ENCODE measurements at places on chromosomes 7 and 10.

- DNase-seq, result no peak
These were observed 20.8 kb upstream of the SH3PXD2A start for GRCh38 chr10:103876155-103876554.

- no peak for DNase-seq
These were observed 25.1 kb downstream of the PUS7 start for GRCh38 chr7:105497016-105497415.

GRCh38 chr10:69329721-69330178 is 51.5 kb downstream of the HK1 start:
- DNase-seq, result no peak

GRCh38 chr7:47601119-47601880 is 19.4 kb upstream of the TNS3 start:
- DNase-seq, result peak; percentile 93

DNA sequence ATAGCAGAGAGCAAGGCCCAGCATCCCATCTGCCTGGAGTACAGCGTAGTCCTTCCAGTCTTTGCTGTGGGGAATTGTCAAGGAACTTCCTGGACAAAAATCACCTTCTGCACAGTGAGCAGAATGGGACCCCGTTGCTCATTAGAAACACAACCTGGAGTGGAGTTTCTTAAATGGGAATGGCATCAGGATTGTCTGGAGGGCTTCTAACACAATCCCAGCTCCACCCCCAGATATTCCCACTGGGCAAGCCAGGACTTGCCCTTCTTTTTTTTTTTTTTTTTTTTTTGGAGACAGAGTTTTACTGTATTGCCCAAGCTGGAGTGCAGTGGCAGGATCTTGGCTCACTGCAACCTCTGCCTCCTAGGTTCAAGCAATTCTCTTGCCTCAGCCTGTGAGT is 356.4 kb downstream of the GALNT17 start:
- DNase-seq, result no peak

GRCh38 chr7:149103424-149103823 is 12.9 kb upstream of the ZNF786 start:
- no peak for DNase-seq

DNA sequence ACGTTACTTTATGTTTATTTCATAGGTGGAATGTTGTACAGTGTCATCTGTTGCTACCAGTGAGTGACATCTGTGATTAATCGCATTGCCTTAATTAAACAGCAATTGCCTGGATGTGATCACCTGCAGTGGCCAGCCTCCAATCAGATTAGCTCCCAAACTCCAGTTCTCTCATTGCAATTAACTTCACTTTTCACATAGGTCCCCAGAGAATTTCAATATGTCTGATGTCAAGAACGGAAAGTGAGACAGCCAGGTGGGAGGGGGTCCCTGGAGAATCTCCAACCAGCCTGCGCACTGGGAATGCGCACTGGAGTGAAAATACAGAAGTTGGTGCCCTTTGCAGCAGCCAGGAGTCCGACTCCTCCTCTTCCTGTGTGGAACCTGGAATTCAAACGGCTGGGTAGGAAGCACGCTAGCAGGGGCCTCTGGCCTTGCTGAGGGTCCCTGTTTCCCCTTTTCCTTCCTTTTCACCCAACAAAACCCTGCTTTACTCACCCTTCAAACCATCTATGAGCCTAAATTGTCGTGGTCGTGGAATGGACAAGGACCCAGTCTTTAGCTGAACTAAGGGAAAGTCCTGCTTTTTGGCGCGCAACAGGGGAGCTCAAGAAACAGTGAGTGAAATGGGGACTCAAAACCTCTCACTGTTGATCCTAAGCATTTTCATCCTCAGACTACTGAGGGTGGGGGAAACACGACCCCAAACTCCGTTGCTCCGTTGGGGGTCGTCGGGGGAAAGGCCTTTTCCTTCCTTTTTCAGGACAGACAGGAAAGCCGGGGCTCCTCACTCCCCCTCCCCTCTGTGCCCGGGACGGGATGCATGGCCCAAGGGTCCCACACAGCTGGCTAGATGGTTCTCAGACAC is 1355.5 kb upstream of the LRRTM3 start:
- no peak for DNase-seq

DNA sequence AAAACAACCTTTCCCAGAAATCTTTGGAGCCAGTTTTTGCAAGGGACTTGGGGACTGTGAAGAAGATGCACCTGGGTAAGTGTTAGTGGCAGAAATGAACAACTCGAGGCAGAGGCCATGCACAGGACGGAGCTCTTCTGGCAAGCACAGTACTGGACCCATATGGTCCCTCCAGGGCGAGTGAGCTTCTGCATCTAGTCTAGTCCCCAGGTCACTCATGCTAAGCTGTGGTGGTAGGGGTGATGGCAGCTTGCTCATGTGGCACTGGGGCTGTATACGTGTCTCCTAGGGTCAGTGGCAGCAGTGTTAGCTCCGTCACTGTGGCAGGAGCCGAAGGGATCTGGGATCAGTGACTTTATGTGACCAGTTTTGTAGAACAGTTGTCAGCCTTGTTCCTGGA is 9.3 kb upstream of the LRRC61 start:
- DNase-seq, result no peak

- DNase-seq, result no peak
These were observed 99.6 kb downstream of the SVIL start for GRCh38 chr10:29535012-29535777.

GRCh38 chr7:45872116-45873034 is 507 bp downstream of the CCDC201 start:
- no peak for DNase-seq

- DNase-seq, result no peak
These were observed 78.1 kb upstream of the GLI3 start for GRCh38 chr7:42315103-42315502.

GRCh38 chr10:25023278-25023677 is 6.9 kb downstream of the THNSL1 start:
- DNase-seq, result no peak

GRCh38 chr10:5510281-5511072 is 11.1 kb upstream of the CALML5 start:
- peak; percentile 9 for DNase-seq

DNA sequence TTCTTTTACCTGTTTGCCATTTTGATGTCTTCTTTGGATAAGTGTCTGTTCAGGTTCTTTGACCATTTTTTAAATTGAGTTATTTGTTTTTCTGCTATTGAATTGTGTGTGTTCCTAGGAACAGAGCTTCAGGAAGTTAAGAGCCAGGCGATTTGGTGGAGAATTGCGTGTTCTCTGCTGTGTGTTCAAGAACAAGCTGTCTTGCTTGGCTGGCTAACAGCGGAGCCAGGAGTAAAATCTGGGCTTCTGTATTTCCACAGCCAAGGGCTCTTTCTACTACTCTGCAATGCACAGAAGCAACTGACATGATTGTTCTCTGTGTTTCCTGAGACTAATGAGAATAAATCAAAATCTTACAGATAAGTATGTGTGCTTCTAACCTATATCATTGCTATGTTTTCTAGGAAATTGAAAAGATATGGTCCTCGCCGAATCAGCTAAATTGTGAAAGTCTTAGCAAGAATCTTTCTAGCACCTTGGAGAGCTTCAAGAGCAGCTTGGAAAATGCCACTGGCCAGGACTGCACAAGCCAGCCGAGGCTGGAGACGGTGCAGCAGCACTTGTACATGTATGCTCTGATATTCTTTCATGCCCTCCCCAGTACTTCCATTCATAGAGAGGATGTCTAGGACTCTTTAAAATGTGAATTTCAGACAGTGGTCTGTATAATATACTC is 124.2 kb downstream of the ABCA13 start:
- no peak for DNase-seq

GRCh38 chr10:87054373-87055295 is 34.5 kb downstream of the FAM25A start:
- no peak for DNase-seq

GRCh38 chr10:33594475-33594874 is 260.0 kb upstream of the NRP1 start:
- no peak for DNase-seq

- no peak for DNase-seq
These were observed 53.2 kb downstream of the TFAM start for GRCh38 chr10:58438340-58438871.

DNA sequence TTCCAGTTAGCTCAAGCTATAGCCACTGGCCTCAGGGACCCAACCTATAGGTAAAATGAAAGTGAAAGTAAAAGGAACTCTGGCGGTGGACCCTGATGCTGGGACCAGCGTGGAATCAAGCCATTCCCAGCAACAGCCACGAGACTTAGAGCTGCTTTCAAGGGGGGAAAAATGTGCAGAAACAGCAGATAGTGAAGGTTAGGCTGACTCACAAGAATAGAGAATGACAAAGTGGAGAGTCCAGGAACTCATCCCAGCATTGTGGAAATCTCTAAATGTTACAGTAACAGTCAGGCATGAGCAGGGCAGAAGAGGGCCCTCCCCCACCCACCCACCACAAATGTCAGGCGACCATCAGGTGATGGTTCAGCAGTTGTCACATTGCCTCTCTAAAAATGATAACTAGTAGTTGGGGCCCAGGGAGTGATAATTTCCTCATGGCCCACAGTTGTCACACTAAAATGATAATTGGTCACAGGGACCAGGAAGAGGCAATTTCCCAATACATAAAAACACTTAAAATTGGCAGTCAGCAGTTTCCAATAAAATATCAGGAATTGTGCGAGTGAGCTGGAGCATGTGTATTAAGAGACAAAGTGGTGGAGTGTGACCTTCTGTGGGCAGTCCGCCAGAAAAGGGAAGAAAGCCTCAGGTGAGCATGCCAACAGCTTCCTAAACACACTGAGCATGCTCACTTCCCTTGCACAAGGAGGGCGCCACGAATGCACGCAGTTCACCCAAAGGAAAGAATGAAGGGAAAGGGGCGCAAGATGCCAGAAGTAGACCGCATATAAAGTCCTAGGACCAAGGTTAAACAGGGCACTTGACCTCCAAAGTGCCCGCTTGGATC is 129.8 kb upstream of the PPP1R3A start:
- DNase-seq, result no peak

DNA sequence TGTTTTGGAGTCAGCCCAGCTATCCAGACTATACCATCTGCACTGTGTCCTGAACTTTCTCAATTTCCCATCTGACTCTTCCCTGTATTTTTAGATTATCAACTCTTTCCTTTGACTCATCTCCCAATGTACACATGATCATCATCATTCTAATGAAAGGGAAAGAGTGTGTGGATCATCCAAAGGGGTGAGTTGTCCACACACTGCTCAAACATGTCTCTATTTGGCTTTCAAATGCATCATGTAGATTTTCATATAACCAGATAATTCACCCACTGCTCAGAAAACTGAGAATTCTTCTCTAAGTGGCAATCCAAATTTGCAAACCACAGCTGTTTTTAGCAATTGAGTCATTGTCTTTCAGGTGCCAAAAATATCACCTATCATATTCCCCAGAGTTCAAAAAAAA is 190.2 kb upstream of the HPS1 start:
- DNase-seq, result no peak

DNA sequence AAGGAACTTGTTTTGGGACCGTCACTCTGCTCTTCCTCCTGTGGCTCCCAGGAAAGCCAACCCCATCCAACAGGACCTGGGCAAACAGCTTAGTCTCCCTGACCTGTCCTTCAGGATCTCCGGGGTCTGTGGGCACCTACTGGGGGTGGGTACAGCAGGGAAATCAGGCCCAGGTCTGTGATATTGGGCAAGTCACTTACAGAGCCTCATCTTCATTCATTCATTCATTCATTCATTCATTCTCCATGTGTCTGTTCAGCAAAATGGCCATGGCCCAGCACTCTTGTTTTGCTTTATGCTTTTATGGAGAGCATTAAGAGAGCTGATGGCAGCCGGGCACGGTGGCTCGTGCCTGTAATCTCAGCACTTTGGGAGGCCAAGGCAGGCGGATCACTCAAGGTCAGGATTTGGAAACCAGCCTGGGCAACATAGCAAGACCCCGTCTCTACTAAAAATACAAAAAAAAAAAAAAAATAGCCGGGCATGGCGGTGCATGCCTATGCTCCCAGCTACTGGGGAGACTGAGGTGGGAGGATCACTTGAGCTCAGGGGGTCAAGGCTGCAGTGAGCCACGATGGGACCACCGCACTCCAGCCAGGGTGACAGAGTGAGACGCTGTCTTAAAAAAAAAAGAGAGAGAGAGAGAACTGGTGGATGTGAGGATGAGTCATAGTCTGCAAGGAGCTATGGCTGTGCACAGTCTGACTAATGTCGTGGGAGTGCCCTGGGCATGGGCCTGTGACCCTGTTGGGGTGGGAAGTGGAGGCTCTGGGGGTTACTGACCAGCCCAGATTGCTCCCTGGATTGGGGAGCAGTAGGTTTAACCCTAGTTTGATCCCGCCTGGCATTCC is 54.3 kb downstream of the CLIP2 start:
- DNase-seq, result no peak

DNA sequence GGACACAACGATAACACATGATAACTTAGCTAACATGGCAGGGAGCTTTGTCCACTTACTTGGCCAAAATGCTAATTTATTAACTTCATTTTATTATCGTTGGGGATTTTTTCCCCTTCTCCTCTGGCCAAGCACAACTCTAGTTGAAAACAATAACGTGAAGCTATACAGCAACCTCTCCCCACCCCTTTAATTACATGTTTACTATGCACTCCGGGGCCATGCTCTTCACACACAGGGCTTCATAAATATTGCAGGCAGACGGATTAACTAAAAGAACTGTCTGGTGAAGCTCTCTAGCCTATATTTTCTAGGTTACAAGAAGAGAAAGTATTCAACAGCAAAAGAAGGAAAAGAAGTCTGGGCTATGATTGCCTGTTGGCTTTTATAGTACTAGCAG is 51.7 kb downstream of the XRCC2 start:
- DNase-seq, result no peak

DNA sequence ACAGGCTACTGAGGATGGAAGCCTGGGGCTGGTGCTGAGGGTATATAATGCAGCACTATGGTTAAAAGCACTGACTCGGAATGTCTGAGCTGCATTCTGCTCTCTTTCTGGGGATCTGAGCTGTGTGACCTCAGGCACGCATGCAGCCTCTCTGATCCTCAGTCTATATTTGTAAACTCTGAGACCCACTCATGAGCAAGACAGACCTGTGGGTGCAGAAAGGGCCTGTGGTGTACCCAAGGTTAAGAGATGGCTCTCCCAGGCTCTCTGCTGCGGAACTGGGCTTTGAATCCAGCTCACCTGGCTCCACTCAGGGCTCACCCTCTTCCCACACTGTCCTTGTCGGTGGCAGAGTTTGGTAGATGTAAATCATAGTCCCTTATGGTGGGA is 89.9 kb downstream of the CHST15 start:
- DNase-seq, result no peak

DNA sequence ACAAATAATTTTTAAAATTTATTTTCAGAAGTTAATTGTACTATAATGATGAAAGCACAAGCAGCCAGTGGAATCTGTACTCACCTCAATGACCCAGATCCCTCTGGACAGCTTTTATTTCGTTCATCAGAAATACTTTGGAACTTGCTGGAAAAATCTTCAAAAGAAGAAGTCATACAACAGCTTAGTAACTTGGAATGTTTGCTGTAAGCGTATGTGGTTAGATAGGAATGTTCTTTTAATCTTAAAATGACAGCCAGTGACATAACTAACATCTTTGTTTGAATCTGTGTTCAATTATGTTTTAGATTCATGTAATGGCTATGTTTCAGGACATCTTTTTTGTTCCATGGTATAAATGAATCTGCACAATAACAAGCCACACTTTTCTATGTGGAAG is 26.8 kb downstream of the CFAP69 start:
- DNase-seq, result no peak

GRCh38 chr7:132609906-132610520 is 33.7 kb upstream of the PLXNA4 start:
- no peak for DNase-seq

- DNase-seq, result no peak
These were observed 1.3 kb upstream of the HIP1 start for GRCh38 chr7:75739796-75740672.

Measured in RWPE2 (cell line).